CD8-positive, alpha-beta T cell (primary cell): ENCODE measurements at places on chromosomes 3 and 15.

DNA sequence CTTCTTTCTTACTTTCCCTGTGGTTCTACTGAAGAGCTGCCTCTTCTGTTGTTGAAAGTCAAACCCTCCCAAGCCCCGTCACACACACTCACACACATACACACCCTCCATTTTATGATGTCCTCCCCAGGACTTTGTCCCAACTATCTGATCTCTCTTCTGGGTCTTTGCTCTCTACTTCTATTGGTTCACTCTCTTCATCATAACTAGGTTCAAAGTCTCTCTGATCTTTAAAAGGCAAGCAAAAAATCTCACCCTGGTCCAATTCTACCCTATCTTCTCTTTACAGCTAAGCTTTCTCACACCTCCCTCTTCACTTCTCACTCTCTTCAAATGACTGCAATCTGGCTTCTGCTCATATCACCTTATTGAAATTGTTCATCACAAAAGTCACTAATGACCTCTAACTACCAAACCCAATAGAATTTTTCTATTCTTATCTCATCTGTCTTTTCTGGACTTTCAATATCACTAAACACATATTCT lies 34.8 kb downstream of the LRRFIP2 start:
- DNase-seq = no peak

GRCh38 chr3:138092023-138092422 lies 23.4 kb downstream of the DZIP1L start:
- DNase-seq = no peak

GRCh38 chr3:116254541-116254940 lies 190.7 kb downstream of the LSAMP start:
- no peak for DNase-seq

- no peak for DNase-seq
Measured at GRCh38 chr3:189276444-189277219, 104.9 kb downstream of the TPRG1 start.

DNA sequence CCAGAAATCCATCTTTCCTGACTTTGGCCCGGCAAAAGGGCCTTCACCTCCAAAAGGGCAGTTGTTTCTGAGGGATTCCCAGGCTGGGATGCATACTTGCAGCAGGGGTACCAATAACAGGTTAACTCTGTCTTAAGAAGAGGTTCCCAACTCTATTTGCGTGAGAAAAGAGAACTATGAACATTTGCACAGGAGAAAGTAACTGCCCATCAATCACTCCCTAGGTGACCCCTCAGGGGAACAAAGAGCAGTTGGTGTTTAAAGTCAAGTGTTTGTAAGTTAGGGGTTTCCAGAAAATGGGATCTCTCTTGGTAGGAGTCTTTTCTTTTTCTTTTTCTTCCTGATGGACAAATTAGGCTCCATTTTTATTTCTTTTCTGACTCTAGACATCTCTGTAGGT lies 97.3 kb downstream of the EPHB1 start:
- DNase-seq = no peak

DNA sequence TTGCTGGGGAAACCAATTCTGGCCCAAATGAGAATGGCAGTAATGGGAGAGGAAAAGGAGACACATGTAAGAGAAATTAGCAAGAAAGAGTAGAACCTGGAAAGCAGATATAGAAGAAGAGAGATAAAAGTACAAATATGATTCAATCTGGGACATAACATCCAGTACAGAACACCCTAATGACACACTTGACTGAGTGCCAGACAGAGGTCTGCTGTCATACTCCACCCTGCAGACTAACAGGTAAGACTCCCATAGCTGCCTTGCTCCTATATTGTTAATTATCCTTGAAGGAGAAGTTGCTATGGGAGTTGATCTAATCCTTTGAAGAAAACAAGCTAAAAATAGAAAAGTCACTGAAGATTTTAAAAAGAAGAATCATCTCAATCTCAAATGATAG lies 21.1 kb downstream of the CCPG1 start:
- DNase-seq = no peak

- no peak for DNase-seq
Measured at GRCh38 chr15:50496692-50497091, 49.8 kb downstream of the USP50 start.

DNA sequence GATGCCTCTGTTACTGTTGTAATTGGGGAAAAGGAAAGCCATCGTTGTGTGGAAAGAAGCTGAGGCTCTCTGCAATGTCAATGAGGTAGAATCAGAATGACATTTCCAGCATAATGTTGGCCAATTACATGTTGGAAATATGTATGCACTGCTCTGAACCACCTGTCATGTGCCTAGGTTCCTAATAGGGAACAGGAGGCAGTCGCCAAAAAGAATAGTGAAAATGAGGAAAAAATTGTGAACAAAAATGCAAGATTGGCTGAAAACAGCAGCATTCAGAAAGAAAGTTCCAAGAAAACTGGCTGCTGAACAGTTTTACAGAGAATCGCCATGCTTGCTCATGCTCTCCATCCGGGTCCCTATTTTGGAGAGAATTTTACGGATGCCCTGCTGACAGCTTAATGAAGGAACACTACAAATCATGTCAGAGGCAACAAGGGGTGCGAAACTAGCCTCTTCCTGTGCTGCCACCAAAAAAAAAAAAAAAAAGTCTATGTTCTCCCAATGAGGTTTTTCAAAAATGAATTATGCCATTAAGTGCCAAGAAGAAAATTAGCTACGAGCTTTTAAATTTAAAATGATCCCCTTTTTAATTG lies 305.9 kb upstream of the ARRDC4 start:
- no peak for DNase-seq

DNA sequence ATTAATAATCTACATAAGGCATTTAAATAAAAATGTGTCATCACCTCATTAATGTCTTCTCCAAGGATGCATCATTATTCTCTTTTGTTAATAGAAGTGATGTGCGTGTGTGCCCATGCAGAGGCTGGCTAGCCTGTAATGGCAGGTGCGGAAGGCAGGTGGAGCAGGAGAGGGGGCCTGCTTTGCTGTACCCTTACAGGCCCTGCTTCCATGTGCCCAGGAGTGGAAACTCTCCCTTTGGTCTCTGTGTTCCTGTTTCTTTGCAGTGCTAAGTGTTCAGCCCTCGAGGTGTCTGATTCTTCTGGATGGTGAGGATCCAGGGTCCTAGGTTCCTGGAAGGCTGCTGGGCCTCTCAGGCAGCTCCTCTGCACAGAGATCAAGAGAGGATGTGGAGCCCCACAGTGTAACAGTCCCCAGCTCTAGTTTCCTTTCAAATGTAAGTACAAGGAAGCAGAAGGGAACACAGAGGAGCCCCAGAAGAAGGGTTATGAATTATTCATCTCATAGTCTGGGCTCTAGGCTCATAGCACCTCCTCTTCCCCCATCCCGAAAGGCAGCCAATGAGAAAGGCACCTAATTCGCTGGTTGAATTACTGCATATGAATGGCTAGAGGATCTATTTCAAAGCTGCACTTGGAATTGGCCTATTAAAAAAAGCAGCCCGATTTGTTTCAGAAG lies 39.2 kb upstream of the AGBL1 start:
- no peak for DNase-seq

GRCh38 chr15:89107984-89108383 lies 19.7 kb downstream of the ABHD2 start:
- no peak for DNase-seq

DNA sequence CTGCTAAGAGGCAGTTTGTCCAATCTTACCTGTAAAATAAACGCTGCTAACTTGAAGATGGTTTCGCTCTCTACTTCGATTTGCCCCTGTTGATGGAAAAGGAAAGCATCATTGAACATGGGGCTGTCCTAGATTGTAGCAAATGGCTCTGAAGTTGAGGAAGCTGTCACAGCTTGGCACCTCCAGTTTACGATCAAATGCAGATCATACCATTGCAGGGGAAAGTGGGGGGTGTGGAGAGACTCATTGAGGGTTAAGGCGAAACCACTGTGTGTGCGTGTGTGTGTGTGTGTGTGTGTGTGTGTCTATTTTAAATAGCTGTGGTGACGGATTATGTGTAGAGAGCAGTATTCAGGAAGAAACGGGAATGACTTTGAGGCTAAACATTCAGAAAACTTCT lies 127.6 kb upstream of the LMOD3 start:
- peak; percentile 57 for DNase-seq

- no peak for DNase-seq
Measured at GRCh38 chr3:157429708-157430107, 6.9 kb upstream of the PTX3 start.

DNA sequence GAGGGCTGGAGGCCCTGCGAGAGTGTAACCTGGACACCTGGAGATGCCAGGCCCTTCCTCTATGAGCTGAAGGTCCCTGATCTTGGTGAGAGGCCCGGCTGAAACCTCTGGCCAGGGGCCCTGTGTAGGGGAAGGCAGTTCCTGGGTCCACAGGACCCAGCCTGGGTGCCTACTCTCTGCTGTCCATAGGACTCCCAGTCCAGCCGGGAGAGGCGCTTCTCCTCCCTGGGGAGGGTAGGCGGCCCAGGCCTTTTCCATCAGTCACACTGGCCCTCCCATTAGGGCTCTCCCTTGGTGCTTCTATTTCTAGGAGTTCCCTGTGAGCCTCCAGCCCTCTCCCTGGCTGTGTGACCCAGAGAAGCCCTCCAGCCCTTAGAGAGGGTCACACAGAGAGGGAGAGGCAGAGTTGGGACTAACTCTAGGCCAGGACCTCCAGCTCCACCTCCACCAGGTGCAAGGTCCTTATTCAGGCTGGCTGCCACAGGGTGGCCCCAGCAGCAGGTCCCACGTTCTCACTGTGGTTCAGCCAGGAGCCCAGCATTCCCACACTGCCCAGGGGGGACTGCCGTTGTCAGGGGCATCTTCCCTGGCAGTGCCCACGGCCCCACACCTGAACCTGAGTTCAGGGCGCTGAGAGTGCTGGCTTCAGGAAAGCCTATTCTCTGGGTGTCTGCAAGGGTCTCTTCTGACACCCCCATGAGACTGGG lies 146.8 kb downstream of the SMAD6 start:
- no peak for DNase-seq

- DNase-seq = no peak
Measured at GRCh38 chr3:143918848-143919247, 52.8 kb upstream of the DIPK2A start.

DNA sequence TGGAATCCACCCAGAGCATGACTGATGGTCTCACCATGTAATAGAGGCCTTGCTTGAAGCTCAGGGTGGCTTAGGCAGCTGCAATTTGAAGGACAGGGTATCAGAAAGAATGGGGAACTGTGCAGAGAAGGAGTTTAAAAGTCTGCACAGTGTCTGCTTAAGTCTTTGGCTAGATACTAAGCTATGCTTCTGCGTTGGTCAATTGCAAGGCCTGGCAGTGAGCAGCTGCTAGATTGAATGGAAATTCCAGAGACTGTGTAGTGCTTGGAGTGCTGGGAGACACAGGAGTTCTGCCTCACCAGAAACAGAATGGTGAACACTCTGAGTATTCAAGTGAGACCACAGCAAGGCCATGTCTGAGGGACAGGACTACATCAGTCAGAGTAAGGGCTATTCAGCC lies 17.3 kb upstream of the ATP10A start:
- no peak for DNase-seq

GRCh38 chr3:57864853-57865252 lies 108.7 kb downstream of the SLMAP start:
- no peak for DNase-seq

- peak; percentile 38 for DNase-seq
Measured at GRCh38 chr3:16177962-16178627, 3.6 kb downstream of the GALNT15 start.

DNA sequence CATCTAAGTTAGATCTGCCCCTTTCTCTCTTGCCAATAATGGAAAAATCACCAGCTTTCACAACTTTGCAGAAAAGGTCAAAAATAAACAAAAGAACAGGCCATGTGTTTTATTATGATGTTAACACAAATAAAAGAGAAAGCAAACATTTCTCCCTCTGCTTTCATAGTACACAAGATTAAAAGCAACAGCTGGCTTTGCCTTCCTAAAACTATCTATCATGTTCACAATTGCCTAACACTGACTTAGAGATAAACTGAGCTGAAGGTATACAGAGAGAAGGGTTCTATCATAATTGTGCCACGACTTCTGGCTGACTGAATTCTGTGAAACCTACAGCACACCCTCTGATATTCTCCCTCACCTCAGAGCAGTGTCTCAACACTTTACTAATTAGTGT lies 29.4 kb downstream of the AADAC start:
- no peak for DNase-seq

- DNase-seq = no peak
Measured at GRCh38 chr3:16739541-16740105, 134.4 kb upstream of the DAZL start.

DNA sequence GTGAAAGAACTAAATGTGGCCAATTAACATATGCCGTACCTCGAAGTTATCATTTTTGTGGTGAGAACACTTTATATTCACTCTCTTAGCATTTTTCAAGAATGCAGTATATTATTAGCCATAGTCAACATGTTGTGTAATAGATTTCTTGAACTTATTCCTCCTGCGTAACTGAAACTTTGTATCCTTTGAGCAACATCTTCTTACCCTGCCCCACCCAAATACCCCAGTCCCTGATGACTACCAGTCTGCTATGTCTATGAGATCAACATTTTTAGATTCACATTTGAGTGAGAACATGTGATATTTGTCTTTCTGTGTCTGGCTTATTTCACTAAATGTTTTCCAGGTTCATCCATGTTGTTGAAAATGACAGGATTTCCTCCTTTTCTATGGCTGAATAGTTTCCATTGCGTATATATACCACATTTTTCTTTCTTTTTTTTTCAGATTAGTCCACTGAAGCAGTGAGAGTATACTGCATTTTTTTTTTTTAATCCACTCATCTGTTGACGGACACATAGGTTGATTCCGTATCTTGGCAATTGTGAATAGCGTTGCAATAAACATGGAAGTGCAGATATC lies 12.7 kb upstream of the KBTBD8 start:
- no peak for DNase-seq

GRCh38 chr3:66220602-66221377 lies at the start of gene SLC25A26:
SLC25A26 (plus strand) TSS chr3:66221001; CDS start chr3:66221095, 94 bp downstream.
- peak; percentile 94 for DNase-seq

DNA sequence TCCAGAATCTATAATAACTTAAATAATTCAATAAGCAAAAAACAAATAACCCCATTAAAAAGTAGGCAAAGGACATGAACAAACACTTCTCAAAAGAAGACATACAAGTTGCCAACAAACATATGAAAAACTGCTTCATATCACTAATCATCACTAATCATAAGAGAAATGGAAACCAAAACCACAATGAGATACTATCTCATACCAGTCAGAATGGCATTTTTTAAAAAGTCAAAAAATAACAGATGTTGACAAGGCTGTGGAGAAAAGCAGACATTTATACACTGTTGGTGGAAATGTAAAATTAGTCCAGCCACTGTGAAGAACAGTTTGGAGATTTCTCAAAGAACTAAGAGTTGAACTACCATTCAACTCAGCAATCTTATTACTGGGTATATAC lies 19.5 kb upstream of the ZMAT3 start:
- no peak for DNase-seq
